ENCODE measurements at places on chromosomes 4 and X.

GRCh38 chrX:49309401-49309981 is 6.0 kb downstream of the GAGE10 start:
- no peak for DNase-seq

- DNase-seq, result no peak
Observed at GRCh38 chr4:141919649-141920048, 283.3 kb downstream of the IL15 start.

DNA sequence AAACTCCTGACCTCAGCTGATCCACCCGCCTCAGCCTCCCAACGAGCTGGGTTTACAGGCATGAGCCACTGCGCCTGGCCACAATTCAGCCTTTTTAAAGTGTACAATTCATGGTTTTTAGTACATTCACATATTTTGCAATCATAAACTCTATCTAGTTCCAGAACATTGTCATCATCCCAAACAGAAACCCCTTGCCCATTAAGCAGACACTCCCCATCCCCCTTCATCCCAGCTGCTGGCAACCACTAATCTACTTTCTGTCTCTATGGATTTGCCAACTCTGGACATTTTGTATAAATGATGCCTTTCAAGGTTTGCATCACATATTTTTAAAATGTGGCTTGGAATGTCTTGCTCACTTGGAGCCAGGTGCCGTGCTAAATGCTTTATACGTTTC is 4.5 kb downstream of the CD99L2 start:
- no peak for DNase-seq

DNA sequence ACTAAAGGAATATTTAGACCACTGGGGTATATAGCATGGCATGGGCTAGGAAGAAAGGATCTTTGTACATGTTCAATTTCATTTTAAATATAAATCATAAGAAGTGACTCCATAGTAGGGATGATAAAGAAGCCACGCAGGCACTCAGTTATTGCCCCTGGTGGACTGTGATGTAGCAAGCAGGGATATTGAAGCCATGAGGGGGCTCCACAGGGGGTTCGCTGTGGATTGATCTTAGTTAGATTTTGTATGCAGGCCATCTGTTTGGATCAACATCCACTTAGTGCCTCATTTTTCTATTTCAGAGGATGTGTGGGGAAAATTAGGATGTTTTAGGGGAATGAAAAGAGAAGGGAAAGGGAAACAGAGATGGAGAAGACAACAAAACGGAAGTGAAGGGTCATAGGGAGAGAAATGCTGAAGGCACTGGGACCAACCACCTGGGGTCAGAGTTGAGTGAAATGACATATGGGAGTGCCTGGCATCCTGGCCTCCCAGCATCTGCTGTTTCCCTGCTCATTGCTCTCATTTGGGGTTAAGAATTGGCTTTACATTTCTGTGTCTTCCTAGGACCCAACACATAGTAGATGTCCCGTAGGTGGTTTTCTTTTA is 11.2 kb upstream of the FREM3 start:
- peak; percentile 20 for DNase-seq

GRCh38 chrX:120690941-120691340 is 61.1 kb upstream of the C1GALT1C1 start:
- no peak for DNase-seq

DNA sequence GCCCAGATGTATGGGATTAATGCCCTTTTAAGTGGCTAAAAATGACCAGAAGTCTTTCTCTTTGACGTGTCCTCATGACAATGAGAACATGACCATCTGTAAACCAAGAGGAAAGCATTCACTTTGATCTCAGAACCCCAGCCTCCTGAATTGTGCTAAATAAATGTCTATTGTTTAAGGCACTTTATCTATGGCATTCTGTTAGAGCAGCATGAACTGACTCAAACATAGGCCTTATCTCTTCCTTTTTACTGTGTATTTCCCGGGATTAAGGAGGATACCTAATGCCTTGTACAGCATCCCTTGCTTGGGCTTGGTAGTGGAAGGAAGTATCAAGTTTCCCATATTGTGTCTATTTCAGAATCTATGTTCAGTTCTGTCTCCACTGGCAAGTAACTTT is 47.2 kb upstream of the HS3ST1 start:
- DNase-seq, result no peak

DNA sequence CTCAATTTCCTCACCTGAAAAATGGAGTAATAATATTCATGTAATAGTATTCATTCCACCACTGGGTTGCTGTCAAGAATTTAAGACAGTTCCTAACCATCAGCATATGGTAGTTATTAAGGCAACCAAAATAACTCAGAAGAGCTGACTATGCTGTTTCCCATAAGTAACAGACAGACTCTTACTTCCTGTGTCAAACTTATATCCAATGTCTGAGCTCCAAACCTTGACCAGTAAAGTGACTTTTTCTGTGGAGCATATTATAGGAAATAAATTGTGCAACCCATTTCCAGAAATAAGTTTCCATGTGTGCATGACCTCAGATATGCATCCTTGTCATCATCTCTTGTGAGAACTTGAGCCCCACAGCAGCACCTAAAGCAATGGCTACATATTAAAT is 78.8 kb downstream of the HADH start:
- DNase-seq, result no peak

- no peak for DNase-seq
Observed at GRCh38 chr4:128869776-128870509, 60.4 kb downstream of the JADE1 start.

GRCh38 chrX:27491397-27491796 is 28.3 kb upstream of the PPP4R3C start:
- DNase-seq, result no peak

GRCh38 chr4:119517361-119518229 is 111.0 kb downstream of the PDE5A start:
- no peak for DNase-seq

DNA sequence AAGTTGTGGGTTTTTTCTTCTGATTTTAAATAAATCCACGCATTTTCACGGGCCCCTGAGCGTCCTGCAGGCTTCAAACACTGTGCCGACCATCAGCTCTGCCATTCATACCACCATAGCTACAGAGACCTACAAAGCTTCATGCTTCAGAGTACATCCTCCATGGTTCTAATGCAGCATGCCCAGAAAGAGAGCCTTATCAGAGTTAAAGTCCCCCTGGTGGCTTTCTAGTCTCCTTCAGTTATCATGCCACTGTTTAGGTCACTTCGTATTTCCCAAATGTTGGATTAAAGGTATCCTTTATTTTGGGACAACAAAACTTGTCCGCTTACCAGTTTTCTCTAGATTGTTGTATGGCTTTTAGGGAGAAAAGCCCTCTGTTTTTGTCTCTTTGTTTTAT is 66.7 kb upstream of the VCX2 start:
- DNase-seq, result no peak

DNA sequence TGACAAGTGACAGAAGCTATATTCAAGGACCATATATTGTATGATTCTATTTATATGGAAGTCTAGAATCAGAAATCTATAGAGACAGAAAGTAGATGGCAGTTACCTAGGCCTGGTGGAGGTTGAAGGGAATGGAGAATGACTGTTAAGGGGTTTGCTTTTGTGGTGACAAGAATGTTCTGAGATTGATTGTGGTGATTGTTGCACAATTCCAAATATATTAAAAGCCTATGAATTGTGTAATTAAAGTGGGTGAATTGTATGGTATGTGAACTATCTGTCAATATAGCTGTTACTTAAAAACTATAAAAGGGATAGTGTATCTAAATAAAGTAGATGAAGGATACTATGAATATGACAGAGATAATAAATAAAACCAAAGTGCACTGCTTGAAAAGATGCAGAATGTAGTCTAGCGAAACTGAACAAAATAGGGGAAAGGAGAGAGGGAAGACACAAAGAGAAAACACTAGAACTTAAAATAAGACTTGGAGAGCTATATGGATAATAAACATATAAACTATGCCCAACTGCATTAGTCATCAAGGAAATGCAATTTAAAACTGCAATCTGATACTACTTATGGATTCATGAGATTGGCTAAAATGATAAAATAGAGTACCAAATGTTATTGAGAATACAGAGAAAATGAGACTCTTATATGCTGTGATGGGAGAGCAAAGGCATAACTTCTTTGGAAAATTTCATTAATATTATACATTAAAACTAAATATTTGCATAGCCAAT is 82.1 kb upstream of the BANK1 start:
- DNase-seq, result no peak

GRCh38 chr4:24476282-24476681 is 108.1 kb downstream of the DHX15 start:
- peak; percentile 22 for DNase-seq

- no peak for DNase-seq
Observed at GRCh38 chr4:1480720-1481119, 74.5 kb upstream of the NKX1-1 start.

DNA sequence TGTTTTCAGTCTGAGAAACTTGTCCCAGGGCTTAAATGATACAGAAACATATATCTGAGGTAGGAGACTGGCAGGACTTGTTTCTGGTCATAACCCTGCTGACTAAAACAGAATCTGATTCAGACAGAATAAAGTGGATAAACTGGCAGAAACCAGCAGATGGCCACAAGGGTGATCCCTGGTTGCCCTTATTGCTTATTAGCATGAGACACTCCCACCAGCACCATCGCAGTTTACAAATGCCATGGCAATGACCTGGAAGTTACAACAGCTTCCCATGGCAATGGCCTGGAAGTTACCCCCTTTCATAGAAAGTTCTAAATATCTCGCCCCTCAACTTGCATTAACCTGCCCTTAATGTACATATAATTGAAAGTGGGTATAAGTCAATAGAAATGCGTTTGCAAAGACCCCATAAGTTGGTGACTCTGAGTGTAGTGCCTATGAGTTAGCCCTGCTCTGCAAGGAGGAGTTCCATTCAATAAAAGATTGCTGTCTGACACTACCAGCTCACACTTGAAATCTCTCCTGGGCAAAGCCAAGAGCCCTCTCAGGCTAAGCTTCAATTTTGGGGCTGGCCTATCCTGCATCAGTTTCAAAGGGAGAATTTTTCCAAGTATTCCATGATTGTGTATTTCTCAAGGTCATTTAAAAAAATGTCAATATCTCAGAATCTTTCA is 52.9 kb upstream of the PAGE5 start:
- no peak for DNase-seq

DNA sequence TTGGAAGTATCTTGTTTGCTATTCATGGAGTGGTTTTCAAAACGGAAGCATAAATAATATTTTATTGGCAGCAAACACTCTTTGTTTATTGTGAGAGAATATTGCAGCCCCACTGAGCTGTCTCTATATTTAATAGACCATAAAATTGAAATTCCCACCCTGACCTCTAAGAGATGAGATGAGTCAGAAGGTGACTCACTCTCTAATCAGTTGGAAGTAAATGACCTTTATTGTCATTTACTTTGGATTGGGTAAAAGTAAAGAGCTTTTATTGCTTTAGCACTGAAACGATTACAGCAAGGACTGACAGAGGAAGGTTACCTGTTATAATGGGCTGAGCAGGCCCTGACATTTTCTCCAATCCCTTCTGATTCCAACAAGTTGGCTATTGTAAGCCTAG is 55.0 kb downstream of the SYTL5 start:
- no peak for DNase-seq

- no peak for DNase-seq
Observed at GRCh38 chrX:81875800-81876199, 673.9 kb downstream of the SH3BGRL start.

GRCh38 chr4:188984518-188984917 is 845.3 kb downstream of the TRIML1 start:
- no peak for DNase-seq

GRCh38 chr4:7422151-7422897 is 12.4 kb downstream of the PSAPL1 start:
- no peak for DNase-seq

- peak; percentile 14 for DNase-seq
Observed at GRCh38 chr4:69025191-69025998, 70.9 kb upstream of the UGT2B7 start.

DNA sequence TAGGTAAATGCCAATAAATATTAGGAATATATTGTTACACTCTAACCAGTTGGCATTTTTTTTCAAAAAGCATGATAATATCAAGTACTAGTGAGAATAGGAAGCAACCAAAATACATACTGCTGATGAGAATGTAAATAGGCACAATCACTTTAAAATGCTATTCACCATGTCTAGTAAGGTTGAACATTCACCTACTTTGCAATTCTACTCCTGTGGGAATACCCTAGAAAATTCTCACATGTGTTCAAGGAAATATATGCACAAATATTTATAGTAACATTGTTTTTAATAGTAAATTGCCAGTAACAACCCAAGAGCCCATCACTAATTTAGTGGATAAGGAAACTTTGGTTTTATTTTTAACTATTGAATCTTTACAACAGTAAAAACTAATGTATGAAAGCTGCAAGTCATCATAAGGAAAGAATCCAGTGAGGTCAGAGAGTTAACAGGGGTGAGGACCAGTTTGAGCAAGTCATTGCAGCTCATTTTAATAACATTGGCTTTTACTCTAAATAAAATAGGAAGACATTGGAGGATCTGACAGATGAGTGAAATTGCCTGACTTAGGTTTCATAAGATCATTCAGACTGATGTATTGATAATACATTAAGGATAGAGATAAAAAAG is 23.6 kb downstream of the FSTL5 start:
- no peak for DNase-seq

DNA sequence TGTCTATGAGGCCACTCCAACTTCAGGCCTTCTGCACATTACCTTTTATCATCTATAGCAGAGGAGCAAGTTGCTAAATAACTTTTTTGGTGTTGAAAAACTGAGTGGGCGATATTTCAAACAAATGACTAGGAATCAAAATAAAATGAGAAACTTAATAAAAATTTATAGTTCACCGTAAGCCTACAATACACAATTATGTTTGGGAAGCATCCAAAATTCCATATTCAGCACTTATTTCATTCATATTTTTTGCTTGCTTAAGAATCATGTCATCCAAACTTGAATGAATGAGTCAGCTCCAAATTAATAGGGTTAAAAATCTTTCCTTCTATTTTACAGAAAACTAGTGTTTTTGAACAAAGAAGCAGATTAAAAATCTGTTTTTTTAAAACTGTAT is 119.1 kb downstream of the SH3RF1 start:
- DNase-seq, result no peak

DNA sequence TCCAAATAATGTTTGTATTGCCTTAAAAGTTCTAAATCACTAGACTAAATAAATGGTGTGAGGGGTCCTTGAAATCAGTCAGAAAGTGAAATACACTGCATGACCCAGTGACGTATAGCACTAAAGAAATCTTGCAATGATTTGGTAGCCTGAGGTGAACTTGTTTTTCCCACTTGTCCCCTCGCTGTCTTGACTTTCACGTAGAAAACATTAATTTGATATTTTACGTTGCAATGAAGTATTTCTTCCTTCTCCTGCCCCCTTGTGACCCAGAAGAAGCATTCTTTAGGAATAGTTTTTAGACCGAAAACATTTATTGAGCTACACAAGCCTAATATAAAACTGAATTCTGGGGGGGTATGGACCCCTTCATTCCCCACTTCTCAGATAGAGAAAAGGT is 3.7 kb downstream of the KLB start:
- no peak for DNase-seq
